Activated CD8-positive, alpha-beta T cell treated with anti-CD3 and anti-CD28 coated beads for 36 hours (primary cell): ENCODE measurements at places on chromosomes 6 and 20. TPM values are rescaled to one million over a fixed set of nuclear protein-coding genes. Genes with fewer than 3 reads are reported as not detected.
A peak's percentile ranks its signal among the peaks of the same experiment; 100 is the strongest.

- peaks cover 5% of the 10 kb centered on the region for H3K36me3 ChIP-seq
- DNase-seq, result no peak
- no peaks in the 10 kb centered on the region for H3K27me3 ChIP-seq
- no peak overlapping the region for H3K4me3 ChIP-seq
- H3K4me1 ChIP-seq, result peaks cover 4% of the 10 kb centered on the region
These were observed 246.5 kb downstream of the ERMARD start for GRCh38 chr6:169997930-169998218.

GRCh38 chr6:21143645-21144044 lies 449.9 kb upstream of the SOX4 start:
- H3K27ac ChIP-seq, result no peak overlapping the region
- no peak for DNase-seq
- no peak overlapping the region for H3K4me3 ChIP-seq

GRCh38 chr20:11338496-11339306 lies 579.0 kb upstream of the BTBD3 start:
- DNase-seq, result no peak
- H3K4me1 ChIP-seq, result no peaks in the 10 kb centered on the region
- H3K4me3 ChIP-seq, result no peak overlapping the region
- H3K27ac ChIP-seq, result no peak overlapping the region
- H3K36me3 ChIP-seq, result no peaks in the 10 kb centered on the region

- H3K4me1 ChIP-seq, result peaks cover 11% of the 10 kb centered on the region
- H3K4me3 ChIP-seq, result no peak overlapping the region
- DNase-seq, result no peak
- H3K27ac ChIP-seq, result no peak overlapping the region
These were observed 1.1 kb upstream of the GRM4 start for GRCh38 chr6:34146801-34147592.

DNA sequence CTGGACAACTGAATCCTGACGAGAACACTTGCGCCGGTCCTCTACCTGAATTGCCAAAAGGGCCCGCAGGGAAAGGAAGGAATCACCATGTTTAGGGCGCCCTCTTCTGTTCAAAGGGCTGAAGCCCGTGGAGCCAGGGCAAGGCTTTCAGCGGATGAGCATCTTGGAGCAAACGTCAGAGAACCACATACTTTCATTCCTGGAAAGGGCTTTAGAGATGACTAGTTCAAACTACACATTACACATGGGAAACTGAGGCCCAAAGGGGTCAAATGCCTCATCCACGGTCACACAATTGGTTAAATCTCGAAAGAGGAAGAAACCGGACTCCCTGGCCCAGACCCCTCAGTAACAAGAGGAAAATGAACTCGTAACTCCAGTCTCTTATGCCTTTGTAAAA lies 11.5 kb upstream of the ZNF133 start:
- H3K36me3 ChIP-seq, result no peaks in the 10 kb centered on the region
- no peak overlapping the region for H3K4me3 ChIP-seq
- DNase-seq, result peak; percentile 83
- no peak overlapping the region for H3K27ac ChIP-seq
- H3K4me1 ChIP-seq, result peaks cover 4% of the 10 kb centered on the region
- peaks cover 32% of the 10 kb centered on the region for H3K27me3 ChIP-seq

DNA sequence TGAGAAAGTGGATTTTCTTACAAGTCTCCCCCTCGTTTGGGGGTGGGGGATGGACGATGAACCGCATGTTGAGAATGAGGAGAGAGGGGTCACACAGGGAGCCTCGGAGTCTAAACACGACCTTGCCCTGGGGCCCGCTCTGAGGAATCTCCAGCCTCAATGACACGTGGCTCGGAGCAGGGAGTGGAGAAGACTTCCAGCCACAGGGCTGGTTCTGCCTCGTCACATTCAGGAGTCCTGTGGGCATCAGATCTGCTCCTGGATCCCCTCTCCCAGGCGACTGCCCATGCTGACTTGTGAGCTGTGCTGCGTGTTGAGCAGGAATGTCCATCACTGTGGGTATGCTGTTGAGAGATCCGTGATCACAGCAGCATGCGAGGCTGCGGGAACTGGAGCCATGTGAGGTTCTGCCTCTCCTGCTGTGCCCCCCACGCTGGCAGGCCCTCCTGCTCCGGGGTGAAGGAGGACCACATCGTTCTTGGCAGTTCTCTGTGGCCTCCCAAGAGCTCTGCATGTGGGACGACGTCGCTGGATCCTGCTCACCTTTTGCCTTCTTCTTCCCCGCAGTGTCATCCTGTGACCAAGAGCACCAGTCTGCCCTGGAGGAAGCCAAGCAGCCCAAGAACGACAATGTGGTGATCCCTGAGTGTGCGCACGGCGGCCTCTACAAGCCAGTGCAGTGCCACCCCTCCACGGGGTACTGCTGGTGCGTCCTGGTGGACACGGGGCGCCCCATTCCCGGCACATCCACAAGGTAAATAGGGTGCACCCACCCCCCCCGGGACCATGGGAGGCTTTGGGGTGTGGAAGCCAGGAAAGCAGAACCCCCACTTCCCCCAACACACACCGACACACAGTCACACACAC lies 157.5 kb downstream of the SMOC2 start:
- H3K4me1 ChIP-seq, result no peaks in the 10 kb centered on the region
- no peak overlapping the region for H3K4me3 ChIP-seq
- peaks cover 6% of the 10 kb centered on the region for H3K27me3 ChIP-seq
- no peak for DNase-seq
- H3K36me3 ChIP-seq, result no peaks in the 10 kb centered on the region

DNA sequence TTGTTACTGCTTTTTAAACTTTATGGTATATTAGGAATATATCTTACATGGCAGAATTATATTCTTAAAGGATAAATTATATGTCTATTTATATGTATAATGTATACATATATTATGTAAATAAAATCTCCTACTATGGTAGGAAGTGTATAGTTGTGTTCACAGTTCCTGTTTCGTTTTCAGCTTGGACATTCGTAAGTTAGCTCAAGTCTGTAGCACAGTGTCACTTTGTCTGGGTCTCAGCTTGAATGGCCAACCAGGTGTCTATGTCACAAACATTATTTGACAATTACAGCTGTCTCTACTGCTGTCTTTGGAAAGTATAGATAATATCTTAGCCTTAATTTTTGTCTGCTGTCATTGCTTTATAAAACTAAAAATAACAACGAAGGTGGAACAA lies 303.9 kb downstream of the CDKAL1 start:
- H3K36me3 ChIP-seq, result peaks cover 8% of the 10 kb centered on the region
- H3K4me3 ChIP-seq, result no peak overlapping the region
- H3K27me3 ChIP-seq, result no peaks in the 10 kb centered on the region
- no peak overlapping the region for H3K27ac ChIP-seq

GRCh38 chr20:19929012-19929360 lies 88.2 kb upstream of the NAA20 start:
- no peaks in the 10 kb centered on the region for H3K36me3 ChIP-seq
- no peaks in the 10 kb centered on the region for H3K4me1 ChIP-seq
- H3K4me3 ChIP-seq, result no peak overlapping the region
- H3K27ac ChIP-seq, result no peak overlapping the region

DNA sequence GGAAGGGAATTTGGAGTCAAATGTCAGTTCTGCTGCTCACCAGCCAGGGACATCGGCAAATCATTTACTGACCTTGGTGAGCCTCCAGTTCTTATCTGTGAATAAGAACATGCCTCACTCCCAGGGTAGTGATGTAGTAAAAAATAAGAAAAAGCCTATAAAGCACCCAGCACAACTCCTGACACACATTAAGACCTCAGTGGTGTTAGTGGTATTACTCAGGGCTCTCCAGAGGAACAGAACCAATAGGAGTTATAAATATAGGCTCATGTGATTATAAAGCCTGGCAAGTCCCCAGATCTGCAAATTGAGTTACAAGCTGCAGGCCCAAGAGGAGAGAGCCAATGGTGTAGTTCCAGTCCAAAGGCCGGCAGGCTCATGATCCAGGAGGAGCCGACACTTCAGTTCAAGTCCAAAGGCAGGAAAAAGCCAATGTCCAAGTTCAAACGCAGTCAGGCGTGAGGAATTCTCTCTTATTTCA lies 71.3 kb upstream of the EYA2 start:
- H3K27me3 ChIP-seq, result peaks cover 16% of the 10 kb centered on the region
- H3K27ac ChIP-seq, result no peak overlapping the region
- no peaks in the 10 kb centered on the region for H3K4me1 ChIP-seq

DNA sequence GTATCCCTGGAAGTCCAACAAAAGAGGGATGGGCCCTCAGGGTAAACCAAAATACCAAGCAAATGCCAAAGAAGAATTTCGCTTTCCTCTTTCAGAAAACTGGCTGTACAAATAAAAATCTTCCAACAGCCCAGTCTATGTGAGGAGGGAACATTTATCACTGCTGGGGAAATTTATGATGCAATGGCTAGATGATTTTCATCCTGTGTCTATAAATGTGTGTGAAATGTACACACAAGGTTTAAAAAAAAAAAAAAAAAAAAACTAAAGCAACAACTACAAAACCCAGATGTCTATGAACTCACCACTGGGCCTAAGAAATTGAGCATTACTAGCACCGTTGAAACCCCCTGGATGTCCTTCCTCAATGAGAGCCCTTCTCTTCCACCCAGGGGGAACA lies 68.7 kb upstream of the SLC4A11 start:
- H3K36me3 ChIP-seq, result peaks cover 3% of the 10 kb centered on the region
- no peak overlapping the region for H3K4me3 ChIP-seq
- no peaks in the 10 kb centered on the region for H3K27me3 ChIP-seq
- no peak overlapping the region for H3K27ac ChIP-seq
- DNase-seq, result no peak

DNA sequence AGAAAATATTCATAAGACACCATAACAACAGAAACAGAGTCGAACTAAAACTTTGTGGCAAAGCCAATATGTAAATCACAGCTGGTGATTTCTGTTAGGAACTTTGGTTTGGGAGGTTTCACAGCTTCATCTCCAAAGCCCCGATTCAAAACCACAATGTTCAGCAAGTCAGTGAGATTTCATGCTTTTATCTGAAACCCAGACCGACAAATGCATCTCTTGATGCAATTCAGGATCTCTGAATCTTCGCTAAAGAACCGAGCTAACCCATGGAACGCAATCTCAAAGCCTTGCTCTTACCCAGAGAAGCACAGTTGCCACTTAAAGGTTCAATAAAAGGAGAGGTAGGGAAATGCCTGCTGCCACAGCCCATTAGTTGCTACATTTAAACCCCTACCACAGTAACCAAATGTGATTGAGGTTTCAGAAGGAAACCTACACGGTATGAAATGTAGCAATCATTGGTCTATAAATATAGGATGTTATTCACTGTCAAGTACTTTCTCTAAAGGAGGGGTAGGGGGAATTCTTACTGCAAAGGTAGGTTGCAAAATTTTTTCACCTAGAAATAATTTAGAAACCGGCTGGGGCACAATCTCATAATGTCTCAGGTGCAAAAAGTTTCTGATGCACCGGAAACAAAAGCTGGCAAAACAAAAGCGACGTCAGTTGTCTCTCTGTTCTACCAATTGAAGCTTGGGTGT lies 381.0 kb upstream of the ARID1B start:
- peak overlapping the region; percentile 50 for H3K4me3 ChIP-seq
- no peaks in the 10 kb centered on the region for H3K36me3 ChIP-seq
- H3K27ac ChIP-seq, result peak overlapping the region; percentile 53
- H3K4me1 ChIP-seq, result peaks cover 47% of the 10 kb centered on the region
- DNase-seq, result peak; percentile 41
- H3K27me3 ChIP-seq, result peaks cover 27% of the 10 kb centered on the region

DNA sequence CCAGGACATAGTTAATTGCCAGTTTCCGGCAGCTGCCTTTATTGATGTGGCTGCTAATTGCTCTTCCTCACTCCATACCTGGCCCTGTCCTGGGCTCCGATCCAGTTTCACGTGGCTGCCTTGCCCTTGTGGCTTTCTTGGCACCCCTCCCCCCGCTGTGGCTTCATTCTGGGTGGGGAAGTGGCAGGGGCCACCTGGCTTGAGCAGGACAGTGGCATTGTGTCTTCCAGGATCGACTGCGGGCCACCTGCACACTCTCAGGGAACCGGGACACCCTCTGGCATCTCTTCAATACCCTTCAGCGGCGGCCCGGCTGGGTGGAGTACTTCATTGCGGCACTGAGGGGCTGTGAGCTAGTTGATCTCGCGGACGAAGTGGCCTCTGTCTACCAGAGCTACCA lies 10.8 kb downstream of the MAVS start:
- no peak for DNase-seq
- H3K4me3 ChIP-seq, result no peak overlapping the region
- H3K27me3 ChIP-seq, result no peaks in the 10 kb centered on the region
- no peak overlapping the region for H3K27ac ChIP-seq
- H3K36me3 ChIP-seq, result peaks cover 31% of the 10 kb centered on the region
- H3K4me1 ChIP-seq, result peaks cover 3% of the 10 kb centered on the region

GRCh38 chr6:39035681-39036080 lies 12.9 kb upstream of the GLP1R start:
- H3K4me1 ChIP-seq, result peaks cover 5% of the 10 kb centered on the region
- no peaks in the 10 kb centered on the region for H3K36me3 ChIP-seq
- peaks cover 58% of the 10 kb centered on the region for H3K27me3 ChIP-seq
- no peak for DNase-seq
- H3K27ac ChIP-seq, result no peak overlapping the region
- H3K4me3 ChIP-seq, result no peak overlapping the region

GRCh38 chr20:49230021-49230420 lies 10.8 kb downstream of the DDX27 start:
- peaks cover 10% of the 10 kb centered on the region for H3K4me1 ChIP-seq
- DNase-seq, result no peak
- H3K4me3 ChIP-seq, result no peak overlapping the region
- H3K27me3 ChIP-seq, result no peaks in the 10 kb centered on the region
- H3K36me3 ChIP-seq, result peaks cover 57% of the 10 kb centered on the region

DNA sequence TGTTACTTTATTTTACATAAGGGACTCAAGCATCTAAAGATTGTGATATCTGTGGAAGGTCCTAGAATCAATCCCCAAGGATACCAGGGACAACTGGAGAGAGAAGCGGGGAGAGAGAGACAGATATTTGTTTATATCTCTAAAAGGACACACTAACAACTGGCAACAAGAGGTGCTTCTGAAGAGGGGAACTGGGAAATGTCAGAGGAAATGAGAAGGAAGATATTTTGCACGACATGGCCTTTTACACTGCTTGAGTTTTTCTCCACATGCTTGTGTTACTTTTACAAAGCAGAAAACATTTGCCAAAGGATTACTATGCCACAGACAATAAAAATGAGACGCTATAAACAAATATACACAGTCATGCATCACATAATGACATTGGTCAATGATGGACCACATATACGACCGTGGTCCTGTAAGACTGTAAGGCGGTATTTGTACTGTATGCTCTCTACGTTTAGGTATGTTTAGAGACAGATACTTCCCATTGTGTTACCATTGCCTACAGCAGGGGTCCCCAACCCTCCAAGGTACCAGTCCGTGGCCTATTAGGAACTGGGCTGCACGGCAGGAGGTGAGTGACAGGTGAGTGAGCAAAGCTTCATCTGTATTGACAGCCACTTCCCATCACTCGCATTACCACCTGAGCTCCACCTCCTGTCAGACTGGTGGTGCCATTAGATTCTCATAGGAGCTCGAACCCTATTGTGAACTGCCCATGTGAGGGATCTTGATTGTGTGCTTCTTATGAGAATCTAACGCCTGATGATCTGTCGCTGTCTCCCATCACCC lies 64.6 kb upstream of the PTPN1 start:
- H3K4me3 ChIP-seq, result no peak overlapping the region
- H3K4me1 ChIP-seq, result peaks cover 17% of the 10 kb centered on the region
- H3K27me3 ChIP-seq, result peaks cover 22% of the 10 kb centered on the region

MCHR2 gene
- total RNA-seq, result not detected

MTFR2 gene
- total RNA-seq, result 23.9 TPM

OPRM1 gene
- total RNA-seq, result not detected

NKX2-2 gene
- total RNA-seq, result not detected

C6orf52 gene
- total RNA-seq, result 2.6 TPM

ZBP1 gene
- 0.11 TPM for total RNA-seq

ELOVL2 gene
- total RNA-seq, result not detected

HLA-DPA1 gene
- total RNA-seq, result 27.6 TPM
